Stimulated activated CD4-positive, alpha-beta T cell treated with anti-CD3 and anti-CD28 coated beads, Interleukin-12 subunit alpha, Interleukin-12 subunit beta, amount 100 ng/mL, for 4 hours (primary cell): ENCODE measurements at places on chromosomes 5 and 9.

GRCh38 chr5:178241231-178241663 is 8.6 kb upstream of the PHYKPL start:
- no peak for DNase-seq

DNA sequence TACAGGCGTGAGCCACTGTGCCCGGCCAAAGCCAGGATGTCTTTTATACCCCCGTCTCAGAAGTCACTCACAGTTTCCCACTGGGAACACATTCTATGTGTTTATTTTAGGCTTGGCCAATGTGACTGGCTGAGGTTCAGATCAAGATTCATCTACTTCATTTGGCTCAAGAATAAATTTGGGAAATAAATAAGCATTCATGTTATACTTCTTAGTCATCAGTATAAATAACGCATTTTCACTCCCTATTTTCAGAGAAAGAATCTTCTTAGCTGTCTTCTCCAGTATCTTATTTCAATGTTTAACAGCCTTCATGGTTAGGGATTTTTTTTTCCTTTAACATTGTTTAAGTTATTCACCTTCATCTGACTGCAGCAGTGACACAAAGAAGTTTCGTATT is 11.8 kb downstream of the S100Z start:
- no peak for DNase-seq

DNA sequence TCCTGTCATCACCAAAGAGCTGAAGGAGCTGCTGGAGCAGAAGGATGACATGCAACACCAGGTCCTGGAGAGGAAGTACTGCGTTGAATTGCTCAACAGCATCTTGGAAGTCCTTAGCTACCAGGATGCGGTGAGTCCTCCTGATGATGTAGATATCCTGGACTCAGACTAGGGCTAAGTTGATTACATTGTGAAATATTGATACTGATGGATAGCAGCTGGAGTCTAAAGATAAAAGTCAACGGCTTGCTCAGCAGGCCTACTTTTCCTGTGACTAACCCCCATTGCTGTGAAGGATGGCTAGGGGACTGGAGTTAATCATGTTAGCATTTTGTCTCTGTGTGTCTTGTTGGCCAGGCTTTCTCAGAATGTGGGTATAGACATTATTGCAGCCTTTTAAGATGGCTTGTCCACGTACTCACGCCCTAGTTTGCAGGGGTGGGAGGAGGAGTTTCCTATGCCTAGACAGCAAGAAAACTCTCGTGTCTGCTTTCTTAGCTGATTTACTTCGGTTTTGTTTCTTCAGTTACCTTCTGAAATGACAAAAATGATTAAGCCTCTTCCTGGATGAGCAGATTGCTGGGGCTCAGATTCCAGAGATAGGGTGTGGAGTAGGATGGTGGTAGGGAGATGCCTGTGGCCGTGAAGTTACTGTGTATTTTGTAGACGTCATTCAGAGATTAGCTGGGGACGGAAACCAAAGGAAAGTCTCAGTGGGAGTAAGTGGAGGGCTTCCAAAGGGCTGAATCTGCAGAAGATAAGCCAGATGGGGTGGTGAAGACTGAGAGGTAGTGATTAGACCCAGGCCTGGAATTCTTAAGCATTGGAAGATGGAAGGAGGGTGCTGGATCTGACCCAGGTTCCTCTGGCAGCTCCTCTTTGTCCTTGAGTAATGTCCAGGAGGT is 166.3 kb downstream of the DOCK2 start:
- DNase-seq, result no peak

DNA sequence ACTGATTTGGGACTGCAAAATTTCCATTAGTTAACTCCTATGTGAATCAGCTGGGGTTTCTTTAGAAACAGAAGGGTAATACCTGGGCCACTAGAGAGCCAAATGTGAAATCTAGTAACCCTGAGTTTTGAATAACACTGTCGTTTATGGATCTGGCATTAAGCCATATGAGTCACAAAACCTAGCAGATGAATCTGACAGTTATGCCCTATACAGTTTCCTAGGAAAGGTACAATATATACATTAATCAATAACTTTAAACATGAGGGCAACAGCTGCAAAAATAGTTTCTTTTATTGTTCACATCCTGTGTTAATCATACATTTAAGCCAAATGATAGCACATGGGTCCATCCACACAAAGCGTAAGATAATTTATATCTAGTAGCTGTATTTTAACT is 56.9 kb downstream of the PAM start:
- no peak for DNase-seq

DNA sequence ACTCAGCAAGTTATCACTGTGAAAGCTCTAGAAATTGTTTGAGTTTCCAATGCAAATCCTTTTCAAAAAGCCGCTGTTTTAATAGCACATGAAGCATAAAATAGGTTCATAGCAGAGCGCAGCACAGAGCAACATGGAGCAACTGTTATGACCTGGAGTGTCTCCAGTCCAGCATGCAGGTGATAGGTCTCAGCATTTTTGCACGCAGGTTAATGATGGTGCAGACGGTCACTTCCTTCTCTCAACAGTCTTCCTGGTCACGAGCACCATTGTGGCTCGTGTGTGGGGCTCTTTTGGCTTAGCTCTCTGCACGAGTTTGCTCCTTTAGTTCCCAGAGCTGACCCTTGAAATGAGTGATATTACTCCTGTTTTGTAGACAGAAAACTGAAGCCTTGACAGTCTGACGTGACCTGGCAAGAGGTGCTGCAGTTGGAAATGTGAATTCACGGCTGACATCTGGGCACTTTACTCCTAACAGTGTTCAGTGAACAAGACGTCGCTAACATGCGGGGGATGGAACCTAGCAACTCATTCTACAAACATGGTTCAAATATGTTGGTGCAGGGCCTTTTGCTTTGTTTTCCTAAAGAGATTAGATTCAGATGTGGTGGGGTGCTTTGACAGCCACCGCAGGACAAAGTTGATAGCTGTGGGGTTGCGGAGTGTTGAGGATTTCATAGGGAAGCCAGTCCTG is 10.0 kb downstream of the TENT4A start:
- no peak for DNase-seq

GRCh38 chr9:128349772-128350171 is 9.4 kb downstream of the SLC27A4 start:
- DNase-seq, result no peak

GRCh38 chr5:35213608-35214007 is 16.7 kb downstream of the PRLR start:
- no peak for DNase-seq

- DNase-seq, result no peak
Observed at GRCh38 chr5:171619196-171619595, 166.4 kb upstream of the SMIM23 start.

DNA sequence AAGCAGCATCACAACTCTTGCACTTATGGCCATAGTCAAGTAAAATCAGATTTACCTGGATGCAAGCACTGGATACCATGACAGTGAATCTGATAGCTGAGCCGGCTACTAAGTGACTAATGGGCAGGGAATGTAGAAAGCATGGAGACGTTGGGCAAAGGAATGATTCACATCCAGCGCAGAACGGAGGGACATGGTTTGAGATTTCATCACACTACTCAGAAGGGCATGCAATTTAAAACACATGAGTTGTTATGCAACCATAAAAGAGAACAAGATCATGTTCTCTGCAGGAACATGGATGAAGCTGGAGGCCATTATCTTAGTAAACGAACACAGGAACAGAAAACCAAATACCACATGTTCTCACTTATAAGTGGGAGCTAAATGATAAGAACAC is 169.1 kb upstream of the PIK3R1 start:
- DNase-seq, result no peak

GRCh38 chr9:123395276-123395688 is 39.3 kb downstream of the CRB2 start:
- DNase-seq, result no peak

DNA sequence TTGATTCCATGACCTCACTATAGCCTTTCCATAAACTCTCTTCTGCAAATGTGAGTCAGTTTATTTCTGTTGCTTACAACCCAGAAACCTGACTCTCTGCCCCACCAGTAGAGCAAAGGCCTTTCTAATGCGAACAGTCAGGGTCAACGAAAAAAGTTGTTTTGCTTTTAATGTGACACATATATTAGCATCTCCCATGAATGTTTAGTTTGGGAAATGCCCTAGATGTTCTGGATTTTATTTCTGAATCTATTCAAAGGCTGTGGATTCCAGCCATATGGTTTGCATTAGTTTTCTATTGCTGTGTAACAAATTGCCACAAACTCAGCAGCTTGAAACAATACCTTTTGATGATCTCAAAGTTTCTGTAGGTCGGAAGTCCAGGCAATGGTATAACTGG is 193.5 kb downstream of the GNA14 start:
- DNase-seq, result no peak

GRCh38 chr5:151670083-151670686 is 16.5 kb downstream of the SPARC start:
- DNase-seq, result no peak

DNA sequence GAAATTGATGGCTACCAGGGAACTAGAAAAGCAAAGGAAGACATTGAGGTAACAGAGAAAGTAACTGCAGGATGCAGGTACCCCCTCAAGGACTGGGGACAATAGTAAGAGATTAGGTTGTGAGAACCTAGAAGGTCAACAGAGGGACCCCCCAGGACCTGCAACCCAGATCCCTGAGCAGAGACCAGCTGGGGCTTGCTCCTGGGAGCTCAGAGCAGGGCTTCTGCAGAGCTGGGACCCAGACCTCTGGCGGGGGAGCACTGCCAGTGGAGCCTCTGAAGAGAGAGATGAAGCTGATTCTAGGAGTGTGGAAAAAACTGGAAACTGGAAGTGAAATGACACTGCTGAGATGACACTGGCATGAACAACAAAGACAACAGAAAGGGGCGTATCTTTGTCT is 17.2 kb downstream of the MORN5 start:
- no peak for DNase-seq

DNA sequence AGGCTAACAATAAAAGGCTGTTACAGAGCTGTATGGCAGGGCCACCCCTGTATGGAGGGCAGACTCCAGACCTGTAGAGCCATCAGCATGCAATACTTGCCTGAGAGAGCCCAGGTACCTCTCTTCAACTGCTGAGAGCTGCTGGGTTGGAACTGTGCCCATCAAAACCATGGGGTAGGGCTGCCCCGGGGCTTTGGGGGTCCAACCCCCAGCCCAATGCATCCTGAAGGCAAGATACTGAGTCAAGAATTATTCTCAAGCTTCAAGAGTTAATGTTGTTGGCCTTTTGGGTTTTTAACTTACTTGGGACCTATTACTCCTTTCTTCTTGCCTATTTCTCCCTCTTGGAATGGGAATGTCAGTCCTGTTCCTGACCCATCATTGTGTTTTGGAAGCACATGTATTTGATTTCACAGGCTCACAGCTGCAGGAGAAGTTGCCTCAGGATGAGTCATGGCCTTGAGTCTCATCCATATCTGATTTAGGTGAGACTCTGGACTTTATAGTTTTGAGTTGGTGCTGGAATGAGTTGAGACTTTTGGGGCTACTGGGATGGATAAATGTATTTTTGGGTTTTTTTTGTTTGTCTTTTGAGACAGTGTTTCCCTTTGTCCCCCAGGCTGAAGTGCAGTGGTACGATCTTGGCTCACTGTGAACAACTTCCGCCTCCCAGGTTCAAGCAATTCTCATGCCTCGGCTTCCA is 21.0 kb upstream of the CDK7 start:
- DNase-seq, result no peak

GRCh38 chr5:142749321-142749720 is 20.9 kb upstream of the ARHGAP26 start:
- no peak for DNase-seq

- DNase-seq, result no peak
Observed at GRCh38 chr9:95820074-95820473, 55.4 kb upstream of the ERCC6L2 start.

DNA sequence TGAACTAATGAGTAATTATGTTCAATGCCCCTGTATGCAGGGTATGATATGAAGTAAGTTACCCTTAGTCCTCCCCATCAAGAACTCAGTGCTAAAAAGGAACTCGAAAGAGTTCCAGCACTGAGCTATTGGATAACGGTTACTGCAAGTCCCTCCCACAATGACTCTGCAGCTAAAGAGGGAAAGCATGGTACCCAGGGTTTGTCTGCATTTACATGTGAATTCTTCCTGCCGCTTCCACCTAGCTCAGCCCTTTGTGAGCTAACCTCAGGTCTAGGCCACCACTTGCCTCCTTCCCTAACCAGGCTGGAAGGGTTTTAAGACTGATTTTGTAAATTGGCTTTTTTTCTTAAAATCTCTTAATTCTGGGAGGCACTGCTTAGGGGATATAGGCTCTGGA is 376.8 kb downstream of the EBF1 start:
- DNase-seq, result no peak

- no peak for DNase-seq
Observed at GRCh38 chr9:87545858-87546257, 48.2 kb downstream of the DAPK1 start.

DNA sequence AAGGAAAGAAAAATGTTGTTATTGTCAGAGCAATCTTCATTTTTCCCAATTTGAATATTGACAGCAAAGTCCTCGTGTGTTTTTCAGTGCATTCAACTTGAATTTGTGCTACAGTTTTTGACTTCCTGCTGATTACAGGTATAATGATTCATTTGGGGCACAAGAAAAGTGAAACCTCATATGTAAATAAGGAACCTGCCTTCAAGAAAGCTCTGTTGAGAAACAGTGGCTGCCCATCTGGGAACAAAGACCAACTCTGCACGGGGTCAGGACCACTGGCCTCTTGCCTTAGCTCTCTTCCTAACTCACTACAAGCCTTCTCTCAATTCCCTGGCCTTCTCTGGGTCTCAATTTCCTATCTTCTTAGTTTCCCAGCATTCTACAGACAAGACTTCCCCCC is 21.0 kb downstream of the TIMD4 start:
- no peak for DNase-seq

GRCh38 chr5:89199306-89199705 is 316.3 kb upstream of the MEF2C start:
- DNase-seq, result no peak

GRCh38 chr5:169711551-169712225 is 74.6 kb downstream of the DOCK2 start:
- no peak for DNase-seq

DNA sequence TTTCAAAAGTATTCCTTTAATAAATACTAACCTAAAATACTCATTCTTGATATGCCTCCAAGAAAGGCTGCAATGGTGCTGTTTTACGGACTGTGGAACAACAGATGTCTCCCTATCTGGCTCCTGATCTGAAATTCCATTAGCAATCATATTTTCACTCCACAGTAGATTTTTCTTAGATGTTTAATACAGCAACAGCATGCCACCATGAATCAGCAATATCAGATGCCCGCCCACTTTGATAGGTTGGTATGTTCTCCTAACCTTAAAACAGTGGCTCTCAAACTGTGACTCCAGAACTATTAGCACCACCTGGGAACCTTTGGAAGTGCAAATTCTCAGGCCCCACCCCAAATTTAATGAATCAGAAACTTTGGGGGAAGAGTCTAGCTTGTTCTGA is 110.2 kb downstream of the MLLT3 start:
- no peak for DNase-seq
